ENCODE measurements at places on chromosomes 6 and 20. TPM values are rescaled to one million over a fixed set of nuclear protein-coding genes. Genes with fewer than 3 reads are reported as not detected.

GRCh38 chr6:90941885-90942284, 355.0 kb upstream of the MAP3K7 start:
- H3K4me1 ChIP-seq, result no peaks in the 10 kb centered on the region
- H3K4me3 ChIP-seq, result no peak overlapping the region
- H3K27ac ChIP-seq, result no peak overlapping the region
- no peaks in the 10 kb centered on the region for H3K36me3 ChIP-seq
- no peaks in the 10 kb centered on the region for H3K27me3 ChIP-seq

GRCh38 chr20:36084897-36085613, 69.5 kb upstream of the EPB41L1 start:
- peaks cover 3% of the 10 kb centered on the region for H3K27me3 ChIP-seq
- no peaks in the 10 kb centered on the region for H3K36me3 ChIP-seq
- DNase-seq, result peak; percentile 55
- H3K27ac ChIP-seq, result no peak overlapping the region
- H3K4me3 ChIP-seq, result no peak overlapping the region
- H3K4me1 ChIP-seq, result peaks cover 11% of the 10 kb centered on the region

DNA sequence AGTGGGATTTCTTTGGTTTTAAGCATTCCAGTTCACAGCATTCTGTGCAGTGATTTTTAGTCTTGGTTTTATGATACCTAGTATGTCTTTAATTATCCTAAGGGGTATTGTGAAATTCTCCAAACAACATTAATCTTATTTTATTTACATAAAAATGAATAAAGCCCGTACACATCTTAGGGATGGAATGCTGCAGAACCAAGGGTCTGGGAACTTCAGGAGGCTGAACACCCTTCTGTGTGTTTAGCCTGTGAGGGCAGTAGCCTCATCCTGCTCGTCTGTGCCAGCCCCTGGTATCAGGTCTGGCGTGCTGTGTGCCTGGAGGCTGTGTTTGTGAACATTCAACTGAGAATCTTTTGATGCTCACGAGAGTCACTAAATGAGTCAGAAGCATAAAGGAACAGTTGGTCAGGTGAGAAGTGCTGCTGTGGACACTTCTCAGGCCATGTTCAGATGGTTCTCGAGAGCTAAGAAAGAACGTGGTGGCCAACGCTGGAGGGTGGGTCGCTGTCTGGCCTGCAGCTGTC, 25.2 kb upstream of the C20orf204 start:
- no peak overlapping the region for H3K27ac ChIP-seq
- H3K4me3 ChIP-seq, result no peak overlapping the region
- no peaks in the 10 kb centered on the region for H3K27me3 ChIP-seq
- no peaks in the 10 kb centered on the region for H3K4me1 ChIP-seq
- no peak for DNase-seq

GRCh38 chr20:2563116-2563515, 26.7 kb downstream of the TMC2 start:
- H3K27me3 ChIP-seq, result peaks cover 21% of the 10 kb centered on the region
- H3K36me3 ChIP-seq, result no peaks in the 10 kb centered on the region
- H3K4me1 ChIP-seq, result no peaks in the 10 kb centered on the region
- H3K4me3 ChIP-seq, result no peak overlapping the region
- DNase-seq, result no peak

- no peaks in the 10 kb centered on the region for H3K36me3 ChIP-seq
- H3K27ac ChIP-seq, result no peak overlapping the region
- H3K4me1 ChIP-seq, result no peaks in the 10 kb centered on the region
- DNase-seq, result no peak
- no peak overlapping the region for H3K4me3 ChIP-seq
Observed at GRCh38 chr20:42274986-42275385, 656.8 kb upstream of the CHD6 start.

DNA sequence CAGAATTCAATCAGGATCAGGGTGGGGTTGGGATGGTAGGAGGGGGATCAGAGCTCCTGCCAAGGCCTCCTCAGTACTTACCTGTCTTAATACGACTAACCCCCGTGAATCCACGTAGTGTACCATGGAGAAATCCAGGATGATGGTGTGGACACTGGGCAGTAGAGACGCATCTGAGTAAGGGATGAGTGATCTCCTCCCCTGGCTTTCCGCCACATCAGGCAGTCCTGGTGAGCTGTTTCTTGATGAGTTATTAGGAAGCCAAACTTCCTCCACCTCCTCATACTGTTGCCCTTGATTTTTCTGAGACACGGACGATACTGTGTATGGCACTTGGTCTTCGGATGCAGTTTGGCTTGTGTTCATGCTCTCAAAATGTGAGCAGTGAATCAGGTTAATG, 34.2 kb upstream of the SRPK1 start:
- peaks cover 5% of the 10 kb centered on the region for H3K4me1 ChIP-seq
- peak; percentile 19 for DNase-seq
- no peak overlapping the region for H3K27ac ChIP-seq
- H3K4me3 ChIP-seq, result no peak overlapping the region

Gene ABCF1
- 60.3 TPM for total RNA-seq

Measured in astrocyte (in vitro differentiated cells and primary cell).